Epithelial cell of umbilical artery (primary cell): ENCODE measurements at places on chromosomes 12 and 14. TPM values are rescaled to one million over a fixed set of nuclear protein-coding genes. Genes with fewer than 3 reads are reported as not detected.

The PAN2 gene
- total RNA-seq, result 4.9 and 14.9 TPM in 2 replicates

The HIP1R gene
- 121 and 122 TPM in 2 replicates for total RNA-seq

The AQP6 gene
- under 0.01 TPM in 1 of 2 replicates, not detected in the other for total RNA-seq

The PMEL gene
- total RNA-seq, result 0.65 and 1.8 TPM in 2 replicates

The BDKRB2 gene
- total RNA-seq, result 0.76 and 0.97 TPM in 2 replicates

The AICDA gene
- total RNA-seq, result not detected in 2 replicates

The PIP4K2C gene
- total RNA-seq, result 5.5 and 17.3 TPM in 2 replicates

The TMTC2 gene
- 4.2 and 7.0 TPM in 2 replicates for total RNA-seq

The ABCB9 gene
- 4.4 and 7.5 TPM in 2 replicates for total RNA-seq
